IMR-90 (cell line): ENCODE measurements at places on chromosomes 2 and 18. TPM values are rescaled to one million over a fixed set of nuclear protein-coding genes. Genes with fewer than 3 reads are reported as not detected.

GRCh38 chr2:16958266-16958665 is 292.6 kb upstream of the CYRIA start:
- no peaks in the 10 kb centered on the region for H3K27me3 ChIP-seq
- no peaks in the 10 kb centered on the region for H3K36me3 ChIP-seq
- H3K4me1 ChIP-seq, result no peaks in the 10 kb centered on the region
- H3K4me3 ChIP-seq, result no peak overlapping the region

DNA sequence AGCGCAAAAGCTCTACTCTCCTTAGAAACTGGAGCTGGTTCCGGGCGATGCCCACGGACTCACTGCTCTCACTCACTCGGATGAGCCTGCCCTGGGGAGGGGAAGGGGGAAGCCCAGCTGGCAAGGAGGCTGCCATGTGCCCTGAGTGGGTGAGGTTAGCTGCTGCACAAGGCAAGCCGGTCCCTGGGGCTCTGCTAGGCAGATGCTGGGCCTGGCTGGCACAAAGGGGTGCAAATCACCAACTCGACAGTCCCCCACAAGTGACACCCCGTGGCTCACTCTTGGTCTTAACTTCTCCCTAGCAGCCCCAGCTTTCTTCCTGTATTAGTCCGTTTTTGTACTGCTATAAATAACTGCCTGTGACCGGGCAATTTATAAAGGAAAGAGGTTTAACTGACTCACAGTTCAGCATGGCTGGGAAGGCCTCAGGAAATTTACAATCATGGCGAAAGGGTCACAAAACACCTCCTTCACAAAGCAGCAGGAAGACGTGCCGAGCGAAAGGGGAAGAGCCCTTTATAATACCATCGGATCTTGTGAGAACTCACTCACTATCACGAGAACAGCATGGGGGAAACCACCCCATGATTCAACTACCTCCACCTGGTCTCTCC is 33.2 kb downstream of the ADCY3 start:
- peak; percentile 51 for DNase-seq
- no peak overlapping the region for H3K4me3 ChIP-seq
- no peaks in the 10 kb centered on the region for H3K36me3 ChIP-seq
- peaks cover 26% of the 10 kb centered on the region for H3K4me1 ChIP-seq
- H3K27ac ChIP-seq, result peak overlapping the region; percentile 83
- no peaks in the 10 kb centered on the region for H3K27me3 ChIP-seq

DNA sequence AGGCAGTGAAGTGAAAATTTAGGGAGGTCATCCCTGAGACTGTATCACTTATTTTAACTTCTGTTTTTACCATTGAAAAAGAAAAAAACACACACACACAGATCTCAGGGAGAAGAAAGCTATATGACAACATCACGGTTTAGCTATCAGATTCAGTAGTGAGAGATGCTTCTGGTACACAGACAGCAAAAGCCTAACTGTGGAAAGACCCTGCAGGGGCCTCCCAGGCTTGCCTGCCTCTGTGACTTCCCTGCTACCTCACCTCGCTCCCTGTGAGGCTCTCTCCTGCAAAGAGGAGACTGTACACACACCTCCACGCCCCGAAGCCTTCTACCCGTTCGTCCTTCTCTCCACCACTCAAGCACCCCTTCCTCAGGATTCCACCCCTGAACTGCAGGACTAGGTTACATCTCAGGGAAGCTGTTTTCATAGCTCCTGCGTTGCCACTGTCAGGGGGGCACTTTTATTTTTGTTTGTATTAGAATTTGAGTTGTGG is 86.3 kb downstream of the EPB41L3 start:
- no peaks in the 10 kb centered on the region for H3K27me3 ChIP-seq
- H3K4me3 ChIP-seq, result no peak overlapping the region
- peaks cover 5% of the 10 kb centered on the region for H3K4me1 ChIP-seq
- no peaks in the 10 kb centered on the region for H3K36me3 ChIP-seq

DNA sequence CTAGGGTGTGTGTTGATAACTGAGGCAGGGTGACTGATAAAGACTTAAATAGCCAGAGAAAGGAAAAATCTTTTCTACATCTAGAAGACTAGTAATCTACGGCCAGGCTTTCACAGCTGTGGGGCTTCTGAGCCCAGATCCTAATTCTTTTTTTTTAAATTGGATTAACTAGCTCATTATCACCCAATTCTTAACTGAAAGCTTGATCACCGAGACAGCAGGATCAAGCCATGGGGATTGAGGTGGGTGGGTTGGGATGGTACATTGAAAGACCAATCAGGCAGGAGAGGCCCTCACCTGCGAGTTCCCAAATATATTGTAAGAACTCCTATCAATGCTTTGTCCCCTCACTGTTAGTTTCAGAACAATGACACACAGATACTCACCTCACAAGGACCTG is 20.0 kb upstream of the NFE2L2 start:
- H3K4me1 ChIP-seq, result peaks cover 24% of the 10 kb centered on the region
- H3K27me3 ChIP-seq, result no peaks in the 10 kb centered on the region
- DNase-seq, result no peak
- no peaks in the 10 kb centered on the region for H3K36me3 ChIP-seq
- H3K27ac ChIP-seq, result no peak overlapping the region
- no peak overlapping the region for H3K4me3 ChIP-seq

GRCh38 chr2:213104092-213104902 is 47.1 kb downstream of the IKZF2 start:
- peak; percentile 53 for DNase-seq
- no peaks in the 10 kb centered on the region for H3K36me3 ChIP-seq

- no peak overlapping the region for H3K4me3 ChIP-seq
- peaks cover 9% of the 10 kb centered on the region for H3K27me3 ChIP-seq
- no peak for DNase-seq
Measured at GRCh38 chr2:241469746-241470145, 38.6 kb downstream of the STK25 start.

DNA sequence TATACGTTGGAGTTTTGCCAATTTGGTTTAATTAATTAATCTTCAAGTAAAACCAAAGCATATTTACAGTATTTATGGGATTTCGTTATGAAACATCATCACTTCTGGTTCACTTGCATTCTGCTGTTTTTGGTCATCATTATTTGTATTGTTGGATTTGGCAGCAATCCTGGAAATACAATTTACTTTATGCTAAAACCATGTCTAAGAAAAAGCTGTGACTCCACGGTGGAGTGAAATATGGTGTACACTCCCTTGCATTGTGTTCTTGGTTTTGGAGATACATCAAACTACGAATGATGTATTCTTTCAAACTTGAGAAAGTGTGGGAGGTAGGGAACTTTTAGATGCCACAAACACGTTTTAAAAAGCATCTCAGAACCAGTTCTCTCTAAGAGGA is 106.4 kb downstream of the CTAGE1 start:
- no peaks in the 10 kb centered on the region for H3K36me3 ChIP-seq
- H3K27me3 ChIP-seq, result no peaks in the 10 kb centered on the region
- H3K4me3 ChIP-seq, result no peak overlapping the region
- peak; percentile 83 for DNase-seq
- H3K27ac ChIP-seq, result no peak overlapping the region
- H3K4me1 ChIP-seq, result peaks cover 12% of the 10 kb centered on the region

Gene RGPD6
- 5.2 and 6.7 TPM in 2 replicates for polyA plus RNA-seq

DNA sequence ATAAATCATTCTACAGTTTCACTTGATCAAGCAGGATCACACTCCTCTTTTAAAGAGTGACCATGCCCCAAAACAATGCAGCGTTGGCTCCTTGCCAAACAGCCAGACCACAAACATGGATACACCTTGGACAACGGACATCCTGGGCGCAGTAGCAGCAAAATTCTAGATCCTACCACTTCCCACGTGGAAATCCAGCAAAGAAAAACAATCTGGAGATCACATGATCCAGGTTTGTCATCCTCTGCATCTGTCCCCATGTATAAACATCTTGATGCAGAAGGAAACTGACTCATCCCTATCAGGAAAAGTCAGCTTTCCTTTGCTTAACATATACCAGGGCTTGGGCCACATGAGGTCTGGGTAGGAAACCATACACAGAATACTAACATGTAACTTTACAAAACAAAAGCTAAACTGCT is 53.1 kb downstream of the ZNF521 start:
- H3K27me3 ChIP-seq, result no peaks in the 10 kb centered on the region
- peak; percentile 99 for DNase-seq
- peak overlapping the region; percentile 72 for H3K27ac ChIP-seq
- peaks cover 5% of the 10 kb centered on the region for H3K36me3 ChIP-seq
